Endodermal cell (in vitro differentiated cells): ENCODE measurements at places on chromosomes 16 and 17. TPM values are rescaled to one million over a fixed set of nuclear protein-coding genes. Genes with fewer than 3 reads are reported as not detected.

The C16orf96 gene
- 1.0 to 1.6 TPM (median 1.6 TPM) in 3 replicates for total RNA-seq

The SMIM36 gene
- total RNA-seq = not detected in 3 replicates

The ZMYND15 gene
- total RNA-seq = 0.14 TPM in 1 of 2 replicates, not detected in the other

The ERCC4 gene
- total RNA-seq = 12.9 and 14.9 TPM in 2 replicates

The FBXO39 gene
- 0.16 and 0.18 TPM in 2 replicates for total RNA-seq

The ST6GALNAC2 gene
- total RNA-seq = 12.6 and 15.1 TPM in 2 replicates

DNA sequence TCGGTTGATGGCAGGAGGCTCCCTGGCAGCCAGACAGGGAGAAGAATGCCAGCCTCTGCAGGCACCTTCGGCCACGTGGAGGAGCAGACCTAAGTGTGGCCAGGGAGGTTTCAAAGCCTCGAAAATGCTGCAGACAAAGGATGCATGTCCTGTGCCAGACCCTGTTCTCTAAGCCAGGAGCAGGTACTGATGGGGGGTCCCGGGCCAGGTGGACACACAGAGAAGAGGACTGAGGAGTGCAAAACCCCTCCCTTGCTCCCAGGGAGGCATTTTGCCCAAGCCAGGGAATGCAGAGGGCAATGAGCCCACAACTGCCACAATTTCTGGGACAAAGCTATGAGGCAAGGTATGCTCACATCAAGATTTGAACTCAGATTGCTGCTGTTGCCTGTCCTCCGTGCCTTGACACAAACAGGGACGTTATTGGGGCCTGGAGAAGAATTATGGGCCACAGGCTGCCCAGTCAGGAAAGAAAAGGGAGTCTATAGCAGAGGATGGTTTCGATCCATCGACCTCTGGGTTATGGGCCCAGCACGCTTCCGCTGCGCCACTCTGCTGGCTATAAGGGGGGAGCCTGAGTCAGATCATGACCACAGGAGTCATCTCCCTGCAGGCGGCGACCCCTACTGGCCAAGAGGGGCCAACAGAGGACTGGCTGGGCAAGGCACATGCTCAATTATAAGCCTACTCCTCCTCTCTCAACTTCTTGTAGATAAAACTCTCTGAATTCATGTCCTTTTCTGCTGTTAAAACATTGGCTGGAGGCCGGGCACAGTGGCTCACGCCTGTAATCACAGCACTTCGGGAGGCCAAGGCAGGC lies 25.1 kb upstream of the FOXK2 start:
- H3K27ac ChIP-seq = peak overlapping the region; percentile 39
- H3K4me1 ChIP-seq = no peaks in the 10 kb centered on the region
- peak; percentile 99 for DNase-seq
- H3K36me3 ChIP-seq = no peaks in the 10 kb centered on the region
- H3K27me3 ChIP-seq = no peaks in the 10 kb centered on the region

DNA sequence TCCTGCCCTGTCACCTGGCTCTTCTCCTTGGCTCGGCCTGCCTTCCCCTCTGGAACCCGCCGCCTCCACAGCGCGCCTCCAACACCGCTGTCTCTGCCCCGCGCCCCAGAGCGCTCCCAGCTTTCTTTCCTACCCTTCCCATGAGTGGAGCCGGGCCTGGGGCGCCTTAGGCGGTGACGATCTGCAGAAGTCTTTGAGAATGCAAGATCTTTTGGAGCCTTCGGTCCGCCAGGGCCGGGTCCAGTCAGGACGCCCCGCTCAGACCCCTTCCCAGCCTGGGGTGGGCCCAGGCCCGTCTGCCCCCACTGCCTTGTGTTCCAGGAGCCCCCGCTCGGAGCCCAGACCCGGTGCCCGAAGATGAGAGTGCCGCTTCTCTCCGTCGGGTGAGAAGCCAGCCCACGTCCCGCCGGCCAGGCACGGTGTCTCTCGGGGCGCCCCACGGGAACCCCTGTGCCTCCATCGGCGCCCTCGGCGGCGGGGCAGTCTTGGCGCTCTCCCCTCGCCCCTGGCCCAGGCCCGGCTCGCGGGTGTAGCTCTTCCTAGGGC lies 40.0 kb downstream of the MRM1 start:
- H3K27ac ChIP-seq = no peak overlapping the region
- H3K4me1 ChIP-seq = no peaks in the 10 kb centered on the region
- no peaks in the 10 kb centered on the region for H3K36me3 ChIP-seq

DNA sequence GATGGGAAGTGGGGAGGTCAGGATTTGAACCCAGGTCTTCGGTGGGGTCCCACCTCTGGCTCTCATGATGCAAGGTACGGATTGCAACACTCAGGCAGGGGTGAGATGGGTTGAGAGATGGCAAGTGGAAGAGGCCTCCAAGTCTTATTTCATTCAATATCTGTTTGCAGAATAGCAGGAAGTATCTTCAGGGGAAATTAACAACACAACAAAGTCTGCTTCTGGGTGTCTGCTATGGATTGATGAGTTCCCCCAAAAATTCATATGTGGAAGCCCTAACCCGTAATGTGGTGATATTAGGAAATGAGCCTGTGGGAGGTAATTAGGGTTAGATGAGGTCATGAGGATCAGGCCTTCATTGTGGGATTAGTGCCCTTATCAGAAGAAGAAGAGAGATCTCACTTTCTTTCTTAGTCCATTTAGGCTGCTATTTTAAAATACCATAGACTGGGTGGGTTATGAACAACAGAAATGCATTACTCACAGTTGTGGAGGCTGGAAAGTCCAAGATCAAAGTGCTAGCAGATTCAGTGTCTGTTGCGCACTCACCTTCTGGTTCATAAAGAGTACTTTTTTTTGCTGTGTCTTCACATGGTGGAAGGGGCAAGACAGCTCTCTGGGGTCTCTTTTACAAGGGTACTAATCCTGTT lies 4.4 kb upstream of the CD300H start:
- H3K27me3 ChIP-seq = peaks cover 74% of the 10 kb centered on the region
- H3K4me3 ChIP-seq = no peak overlapping the region
- H3K27ac ChIP-seq = no peak overlapping the region
- DNase-seq = no peak

GRCh38 chr17:47117386-47117785 lies 71.7 kb downstream of the CDC27 start:
- H3K4me3 ChIP-seq = no peak overlapping the region
- no peaks in the 10 kb centered on the region for H3K27me3 ChIP-seq
- peak overlapping the region; percentile 40 for H3K27ac ChIP-seq
- no peaks in the 10 kb centered on the region for H3K4me1 ChIP-seq
- H3K36me3 ChIP-seq = peaks cover 50% of the 10 kb centered on the region
- DNase-seq = no peak

- peak; percentile 91 for DNase-seq
- H3K36me3 ChIP-seq = peaks cover 20% of the 10 kb centered on the region
- no peaks in the 10 kb centered on the region for H3K27me3 ChIP-seq
- H3K27ac ChIP-seq = peak overlapping the region; percentile 25
- H3K4me1 ChIP-seq = peaks cover 3% of the 10 kb centered on the region
Observed at GRCh38 chr17:41784207-41784744, 2.2 kb downstream of the JUP start.

DNA sequence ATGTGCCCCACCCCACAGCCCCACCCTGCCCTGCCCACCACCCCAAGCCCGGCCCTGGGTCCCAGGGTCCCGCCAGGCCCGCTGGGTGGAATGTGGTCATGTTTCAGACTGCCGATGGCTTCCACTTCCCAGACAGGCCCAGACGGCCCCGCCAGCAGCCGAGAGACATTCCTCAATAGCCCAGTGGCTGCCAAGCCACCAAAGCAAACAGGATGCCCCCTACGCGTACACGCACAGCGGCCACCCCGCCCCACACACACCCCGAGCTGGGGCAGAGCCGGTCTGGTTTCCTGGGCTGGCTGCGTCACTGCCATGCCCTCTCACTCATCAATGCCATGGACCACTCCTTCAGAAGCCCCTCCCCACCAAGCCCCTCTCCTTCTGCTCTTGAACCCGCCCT lies 1.2 kb upstream of the KRT17 start:
- H3K4me1 ChIP-seq = no peaks in the 10 kb centered on the region
- DNase-seq = peak; percentile 52
- no peaks in the 10 kb centered on the region for H3K27me3 ChIP-seq
- no peak overlapping the region for H3K4me3 ChIP-seq
- H3K27ac ChIP-seq = no peak overlapping the region

GRCh38 chr17:32880671-32881453 lies 3.9 kb upstream of the MYO1D start:
- no peaks in the 10 kb centered on the region for H3K27me3 ChIP-seq
- H3K27ac ChIP-seq = no peak overlapping the region
- no peaks in the 10 kb centered on the region for H3K36me3 ChIP-seq
- DNase-seq = no peak
- no peaks in the 10 kb centered on the region for H3K4me1 ChIP-seq
- no peak overlapping the region for H3K4me3 ChIP-seq

- H3K4me3 ChIP-seq = no peak overlapping the region
- peaks cover 3% of the 10 kb centered on the region for H3K4me1 ChIP-seq
- H3K36me3 ChIP-seq = no peaks in the 10 kb centered on the region
- no peak for DNase-seq
Observed at GRCh38 chr16:75947626-75948239, 221.4 kb upstream of the CPHXL start.

- no peaks in the 10 kb centered on the region for H3K27me3 ChIP-seq
- no peak overlapping the region for H3K4me3 ChIP-seq
- no peaks in the 10 kb centered on the region for H3K36me3 ChIP-seq
- peaks cover 5% of the 10 kb centered on the region for H3K4me1 ChIP-seq
- DNase-seq = no peak
Observed at GRCh38 chr17:50800196-50800700, 32.9 kb upstream of the ANKRD40CL start.

- no peaks in the 10 kb centered on the region for H3K4me1 ChIP-seq
- H3K27ac ChIP-seq = peak overlapping the region; percentile 96
- DNase-seq = no peak
- H3K36me3 ChIP-seq = peaks cover 8% of the 10 kb centered on the region
- H3K4me3 ChIP-seq = peak overlapping the region; percentile 98
- no peaks in the 10 kb centered on the region for H3K27me3 ChIP-seq
Observed at GRCh38 chr17:63741143-63741407, 524 bp downstream of the STRADA start.

DNA sequence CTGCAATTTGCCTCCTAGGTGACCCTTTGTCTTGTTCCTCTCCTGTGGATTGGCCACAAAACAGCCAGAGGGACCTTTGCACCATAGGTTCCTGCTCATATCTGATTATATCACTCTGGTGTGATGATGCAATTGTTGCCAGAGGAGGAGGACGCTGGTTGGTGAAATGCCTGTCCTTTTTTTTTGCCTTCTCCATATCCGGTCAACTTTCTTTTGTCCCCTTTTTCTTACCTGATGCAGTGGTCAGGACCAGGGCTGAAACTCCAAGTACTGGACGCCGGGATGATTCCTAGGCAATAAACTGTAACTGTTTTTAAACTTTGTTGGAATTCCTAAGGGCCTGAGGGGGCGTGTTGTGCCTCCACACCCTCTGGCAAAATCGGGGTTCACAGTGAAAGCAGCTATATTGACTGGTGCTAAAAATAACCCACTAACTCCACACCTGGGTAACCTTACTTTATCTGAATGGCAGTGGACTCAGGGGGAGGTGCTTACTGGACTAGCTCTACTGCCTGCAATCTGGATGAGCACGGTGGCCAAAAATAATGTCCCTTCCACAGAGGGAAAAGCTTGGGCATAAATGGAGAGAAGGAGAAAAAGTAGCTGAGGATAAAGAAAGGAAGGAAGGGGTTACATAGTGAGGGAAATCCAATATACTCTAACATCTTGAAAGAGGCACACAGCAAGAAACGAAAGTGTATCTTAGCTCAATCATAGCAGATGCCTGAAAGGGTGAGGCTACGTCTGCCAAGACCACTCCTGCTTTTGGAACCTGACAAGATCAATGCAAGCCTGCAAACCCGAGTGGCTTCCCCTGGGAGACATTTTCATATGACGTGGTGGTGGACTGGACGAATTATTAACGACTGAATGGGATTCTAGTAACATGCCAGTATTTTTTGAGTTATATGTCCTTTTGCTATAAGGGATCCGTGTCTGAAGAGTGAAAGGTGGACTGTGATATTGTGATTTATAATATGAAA lies 28.4 kb upstream of the ZNF423 start:
- H3K27ac ChIP-seq = no peak overlapping the region
- H3K4me1 ChIP-seq = peaks cover 14% of the 10 kb centered on the region
- no peak for DNase-seq
- H3K4me3 ChIP-seq = peak overlapping the region; percentile 53
- H3K36me3 ChIP-seq = no peaks in the 10 kb centered on the region

DNA sequence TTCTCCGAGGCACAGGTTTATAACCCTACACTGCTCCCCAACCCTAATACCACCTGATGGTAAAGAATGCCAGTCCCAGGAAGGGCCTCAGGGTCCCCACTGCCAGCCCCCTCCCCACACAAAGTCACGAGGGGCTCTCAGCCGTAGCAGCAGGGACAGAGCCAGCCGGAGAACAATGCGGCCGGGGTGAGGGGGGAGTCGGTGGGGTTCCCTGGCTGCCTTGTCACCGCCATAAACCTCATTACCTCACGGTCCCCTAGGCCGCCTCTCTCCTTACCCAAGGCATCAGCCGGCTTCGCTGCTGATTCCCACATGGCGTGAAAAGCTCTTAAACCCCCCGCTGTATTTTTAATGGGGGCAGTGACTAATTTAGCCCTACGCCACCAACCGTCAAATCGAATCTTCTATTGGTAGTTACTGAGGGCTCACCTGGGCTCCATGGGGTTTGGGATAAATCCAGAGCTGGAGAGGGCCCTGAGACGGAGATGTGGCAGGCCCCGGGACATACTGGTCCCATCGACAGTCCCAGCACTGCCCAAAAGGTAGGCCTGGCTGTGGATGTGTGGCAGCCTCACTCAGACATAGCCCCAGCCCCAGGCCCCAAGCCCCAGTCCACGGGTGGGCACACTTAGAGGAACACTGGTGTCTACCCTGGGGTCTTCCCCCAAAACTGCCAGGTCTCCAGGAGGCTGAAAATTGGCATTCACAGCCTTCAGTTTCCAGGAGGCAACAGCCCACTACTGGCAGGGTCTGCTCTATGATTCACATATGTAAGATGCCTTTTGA lies 115.3 kb downstream of the C16orf78 start:
- no peaks in the 10 kb centered on the region for H3K36me3 ChIP-seq
- H3K27ac ChIP-seq = no peak overlapping the region
- no peak for DNase-seq
- H3K4me3 ChIP-seq = no peak overlapping the region

- peak overlapping the region; percentile 95 for H3K27ac ChIP-seq
- peaks cover 21% of the 10 kb centered on the region for H3K4me1 ChIP-seq
- H3K27me3 ChIP-seq = no peaks in the 10 kb centered on the region
- H3K4me3 ChIP-seq = no peak overlapping the region
Observed at GRCh38 chr17:40346765-40347158, 17.8 kb downstream of the GJD3 start.

DNA sequence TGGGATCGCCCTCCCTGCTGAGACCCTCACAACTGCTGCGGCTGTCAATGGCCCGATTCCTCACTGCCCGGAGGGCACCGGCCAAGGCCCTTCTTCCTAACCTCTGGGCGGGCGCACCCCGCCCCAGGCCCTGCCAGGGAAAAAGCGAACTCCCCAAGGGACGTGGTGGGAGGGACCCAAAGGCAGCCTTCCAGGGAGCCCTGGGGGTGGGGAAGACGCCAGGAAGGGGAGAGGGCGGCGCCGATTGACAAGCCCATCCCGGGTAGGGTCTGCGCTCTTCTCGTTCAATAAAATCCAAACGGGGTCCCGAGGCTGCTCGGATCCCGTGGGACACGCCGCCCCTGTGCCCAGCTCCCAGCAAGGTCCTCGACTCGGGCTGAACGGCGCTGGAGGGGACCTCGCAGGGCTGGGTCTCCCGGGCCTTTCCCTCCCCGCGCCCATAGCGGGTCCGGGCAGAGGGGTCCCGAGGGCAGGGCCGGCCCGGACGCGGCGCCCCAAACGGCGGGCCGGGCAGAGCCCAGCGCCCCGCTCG lies 416 bp downstream of the KIFC3 start:
- peak; percentile 79 for DNase-seq
- H3K27me3 ChIP-seq = no peaks in the 10 kb centered on the region
- peaks cover 8% of the 10 kb centered on the region for H3K36me3 ChIP-seq
- peaks cover 37% of the 10 kb centered on the region for H3K4me1 ChIP-seq
